ENCODE measurements at places on chromosomes 1 and 21.

DNA sequence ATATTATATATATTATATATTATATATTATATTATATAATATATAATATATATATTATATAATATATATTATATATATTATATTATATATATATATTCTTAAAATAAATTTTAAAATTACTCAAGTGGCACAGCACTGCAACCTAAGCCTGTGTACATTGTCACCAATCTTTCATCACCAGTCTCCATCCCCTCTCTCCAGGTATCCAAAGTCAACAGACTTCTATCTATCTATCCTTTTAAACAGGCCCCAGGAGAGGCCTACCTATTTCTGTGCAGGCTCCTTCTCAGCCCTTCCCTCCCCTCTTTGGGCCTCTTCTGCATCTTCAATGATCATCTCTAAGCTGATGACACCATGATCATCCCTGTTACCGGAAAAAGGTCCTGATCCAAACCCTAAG is 111.7 kb downstream of the RHOU start:
- DNase-seq, result no peak

- no peak for DNase-seq
Observed at GRCh38 chr1:170840371-170840770, 95.0 kb upstream of the MROH9 start.

DNA sequence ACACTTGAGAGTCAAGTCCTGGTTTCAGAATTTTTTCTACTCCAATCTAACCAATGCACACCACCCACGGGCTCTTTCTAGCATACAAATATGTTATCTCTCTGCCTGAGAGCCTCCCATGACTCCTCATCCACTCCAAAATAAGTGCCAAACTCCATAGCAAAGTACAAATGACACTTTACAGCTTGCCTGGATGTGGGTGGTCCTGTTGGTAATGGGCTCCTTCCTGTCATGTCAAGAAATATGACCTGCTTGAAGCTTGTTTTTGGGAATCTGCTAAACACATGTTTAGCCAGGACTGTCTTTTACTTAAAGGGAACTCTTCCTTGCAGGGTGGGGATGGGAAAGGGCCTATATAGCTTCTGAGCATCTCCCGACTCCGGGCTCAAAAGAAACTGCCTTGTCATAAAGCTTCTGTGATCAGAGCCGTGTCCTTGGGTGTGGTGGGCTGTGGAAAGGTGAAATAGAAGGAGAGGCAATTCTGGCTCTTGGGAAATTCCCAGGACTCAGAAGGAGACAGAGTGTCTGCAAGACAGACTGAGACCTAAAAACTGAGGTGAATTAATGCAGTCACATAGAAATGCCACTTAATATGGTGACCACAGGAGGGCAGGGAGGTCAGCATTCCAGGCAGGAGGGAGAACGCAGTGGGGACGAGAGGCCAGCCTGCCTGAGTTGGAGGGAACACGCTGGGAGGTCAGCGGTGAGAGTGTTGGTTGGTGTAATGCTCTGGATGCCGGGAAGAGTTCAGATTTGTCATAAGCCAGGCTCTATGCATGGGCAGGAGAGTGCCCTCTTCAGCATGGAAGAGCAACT is 6.1 kb upstream of the IGFN1 start:
- no peak for DNase-seq

- no peak for DNase-seq
Observed at GRCh38 chr1:21775985-21776562, 6.9 kb downstream of the USP48 start.

DNA sequence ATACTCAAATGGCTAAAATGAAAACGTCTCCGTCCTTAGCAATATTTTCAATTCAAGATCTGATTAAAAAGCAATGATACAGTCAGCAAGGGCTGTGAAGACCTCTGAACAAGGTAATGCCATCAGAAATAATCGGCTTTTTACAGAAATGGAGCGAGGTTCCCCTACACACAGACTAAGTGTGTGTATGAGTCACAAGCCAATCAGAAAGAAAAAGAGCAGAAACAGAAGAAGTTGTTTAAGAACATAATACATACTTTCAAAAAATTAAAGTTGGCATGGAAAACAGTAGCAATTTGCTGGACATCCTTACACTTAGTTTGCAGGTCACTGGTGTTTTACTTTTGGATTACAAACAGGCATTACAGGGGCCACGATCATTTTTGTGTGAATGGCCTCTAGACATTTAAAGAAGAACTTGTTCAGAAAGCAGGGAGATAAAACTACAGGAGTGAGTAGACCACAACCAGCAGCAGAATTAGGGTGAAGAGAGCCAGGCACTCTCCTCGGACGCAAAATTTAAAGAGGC is 350.0 kb upstream of the RUNX1 start:
- no peak for DNase-seq

DNA sequence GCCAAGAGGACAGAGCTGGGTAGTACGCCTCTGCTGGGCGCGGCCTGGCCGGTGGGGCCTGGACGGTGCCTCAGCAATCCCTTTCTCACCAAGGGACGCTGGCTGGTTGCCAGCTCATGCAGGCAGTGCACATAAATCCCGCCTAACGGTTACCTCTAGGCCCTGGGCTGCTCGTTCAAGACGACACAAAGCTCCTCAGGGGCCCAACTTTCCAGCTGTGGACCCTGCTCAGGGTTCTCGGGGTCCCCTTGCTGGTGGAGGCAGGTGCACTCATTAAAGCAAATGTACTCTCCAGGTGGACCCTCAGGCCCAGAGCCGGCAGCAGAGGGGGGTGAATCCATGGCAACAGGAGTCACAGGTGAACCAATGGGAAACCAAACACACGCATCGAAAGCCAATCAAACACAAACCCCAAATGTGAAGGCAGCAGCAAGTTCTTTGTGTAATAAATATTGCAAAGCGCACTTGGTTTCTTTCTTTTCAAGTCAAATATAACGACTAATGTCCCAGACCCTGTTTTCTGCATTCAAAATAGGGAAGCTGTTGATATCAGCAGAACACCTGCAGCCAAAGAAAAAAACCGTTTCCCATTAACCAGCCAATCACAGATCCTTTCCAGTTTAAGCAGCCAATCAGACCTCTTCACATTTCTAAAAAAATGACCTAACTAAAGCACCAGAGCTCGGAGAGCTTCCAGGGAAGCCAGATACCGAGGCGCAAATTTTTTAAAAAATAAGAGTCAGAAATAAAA is 26.1 kb upstream of the CLSTN1 start:
- no peak for DNase-seq

GRCh38 chr1:15330028-15330427 is 79.7 kb upstream of the EFHD2 start:
- no peak for DNase-seq

GRCh38 chr1:69410893-69411292 is 156.8 kb upstream of the LRRC7 start:
- DNase-seq, result no peak

DNA sequence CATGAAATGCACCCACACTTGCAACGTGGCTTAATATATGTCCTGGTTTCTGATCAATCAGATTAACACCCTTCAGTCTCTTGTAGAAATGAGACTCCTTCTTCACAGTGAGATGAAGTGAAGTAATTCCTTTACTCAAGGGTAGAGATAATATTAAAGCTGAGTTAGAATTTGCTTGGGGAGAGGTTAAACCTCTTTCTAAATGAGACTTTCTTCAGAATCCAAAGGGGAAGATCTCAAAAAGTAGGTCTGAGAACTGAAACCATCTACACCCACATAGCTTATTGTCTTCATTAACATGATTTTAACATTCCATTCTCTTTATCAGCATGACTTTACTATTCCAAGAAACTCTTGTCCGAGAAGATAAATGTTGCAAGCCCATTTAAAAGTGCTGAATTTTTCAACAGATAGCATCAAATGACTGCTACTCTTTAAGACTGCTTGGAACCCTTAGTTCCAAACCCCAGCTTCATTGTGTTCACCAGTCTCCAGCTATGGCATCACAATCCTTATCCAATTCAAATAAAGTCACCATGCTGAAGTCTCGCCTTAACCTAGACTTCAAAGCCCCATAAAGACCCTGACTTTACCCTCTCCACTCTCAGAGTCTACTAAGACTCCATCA is 19.2 kb upstream of the TRAF3IP3 start:
- DNase-seq, result no peak

DNA sequence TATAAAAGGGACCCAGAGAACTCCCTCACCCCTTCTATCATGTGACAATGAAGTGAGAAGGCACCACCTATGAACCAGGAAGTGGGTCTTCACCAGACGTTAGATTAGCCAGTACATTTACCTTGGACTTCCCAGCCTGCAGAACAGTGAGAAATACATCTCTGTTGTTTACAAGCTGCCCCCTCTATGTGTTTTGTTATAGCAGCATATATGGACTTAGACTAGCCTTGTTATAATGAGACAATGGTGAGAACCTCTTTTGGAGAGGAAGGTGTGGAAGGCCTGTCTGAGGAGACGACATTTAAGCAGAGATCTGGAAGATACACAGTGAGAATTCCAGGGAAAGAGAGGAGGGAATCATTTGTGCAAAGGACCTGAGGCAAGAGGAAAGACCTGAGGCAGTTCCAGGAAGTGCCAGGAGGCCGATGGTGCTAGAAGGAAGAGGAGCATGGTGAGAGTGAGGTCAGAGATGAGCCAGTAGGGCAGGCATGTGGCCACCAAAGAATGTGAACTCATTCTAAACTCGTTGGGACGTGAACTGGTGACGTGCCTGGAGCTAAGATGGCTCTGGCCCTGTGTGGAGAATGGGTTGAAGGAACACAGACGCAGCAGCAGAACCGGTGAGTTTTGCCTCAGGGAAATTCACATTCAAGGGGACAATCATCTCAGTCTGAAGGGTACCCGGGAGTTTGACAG is 98.9 kb upstream of the IRF2BP2 start:
- no peak for DNase-seq
